ENCODE measurements at places on chromosomes 6 and 20.

- no peak for DNase-seq
Measured at GRCh38 chr20:7087803-7088202, 320.3 kb downstream of the BMP2 start.

DNA sequence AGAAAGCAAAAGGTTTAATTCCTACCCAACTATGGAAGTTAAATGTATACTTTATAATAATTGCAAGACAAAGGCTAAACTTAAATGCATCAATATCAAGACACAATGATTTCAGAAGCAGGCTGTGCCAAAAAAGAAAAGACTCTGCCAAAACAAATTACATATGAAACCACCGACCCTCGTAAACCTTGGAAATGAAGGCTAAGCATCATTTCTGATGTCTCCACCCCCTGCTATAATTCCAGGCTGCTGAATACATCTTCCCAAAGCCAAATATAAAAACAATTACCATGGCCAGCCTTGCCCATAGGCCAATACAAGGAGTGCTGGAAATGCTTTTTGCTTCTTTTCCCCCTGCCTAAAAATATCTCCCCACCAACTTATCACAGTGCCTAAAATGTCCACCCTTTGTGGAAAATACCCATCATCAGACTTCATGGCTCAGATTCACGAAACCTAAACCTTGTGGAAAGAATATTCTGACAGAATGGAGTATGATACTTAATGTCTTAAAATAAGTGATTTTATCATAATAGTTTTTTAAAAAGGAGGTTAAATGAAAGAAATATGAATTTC lies 37.4 kb downstream of the RCAN2 start:
- peak; percentile 20 for DNase-seq

- DNase-seq = peak; percentile 35
Measured at GRCh38 chr20:59999502-59999901, 41.3 kb downstream of the CDH26 start.

- DNase-seq = no peak
Measured at GRCh38 chr20:1860446-1860845, 34.8 kb upstream of the SIRPA start.

- DNase-seq = no peak
Measured at GRCh38 chr20:39013662-39014109, 51.5 kb downstream of the DHX35 start.

- no peak for DNase-seq
Measured at GRCh38 chr6:166036316-166037095, 131.1 kb downstream of the TBXT start.

- no peak for DNase-seq
Measured at GRCh38 chr6:43871933-43872332, 101.9 kb downstream of the VEGFA start.

DNA sequence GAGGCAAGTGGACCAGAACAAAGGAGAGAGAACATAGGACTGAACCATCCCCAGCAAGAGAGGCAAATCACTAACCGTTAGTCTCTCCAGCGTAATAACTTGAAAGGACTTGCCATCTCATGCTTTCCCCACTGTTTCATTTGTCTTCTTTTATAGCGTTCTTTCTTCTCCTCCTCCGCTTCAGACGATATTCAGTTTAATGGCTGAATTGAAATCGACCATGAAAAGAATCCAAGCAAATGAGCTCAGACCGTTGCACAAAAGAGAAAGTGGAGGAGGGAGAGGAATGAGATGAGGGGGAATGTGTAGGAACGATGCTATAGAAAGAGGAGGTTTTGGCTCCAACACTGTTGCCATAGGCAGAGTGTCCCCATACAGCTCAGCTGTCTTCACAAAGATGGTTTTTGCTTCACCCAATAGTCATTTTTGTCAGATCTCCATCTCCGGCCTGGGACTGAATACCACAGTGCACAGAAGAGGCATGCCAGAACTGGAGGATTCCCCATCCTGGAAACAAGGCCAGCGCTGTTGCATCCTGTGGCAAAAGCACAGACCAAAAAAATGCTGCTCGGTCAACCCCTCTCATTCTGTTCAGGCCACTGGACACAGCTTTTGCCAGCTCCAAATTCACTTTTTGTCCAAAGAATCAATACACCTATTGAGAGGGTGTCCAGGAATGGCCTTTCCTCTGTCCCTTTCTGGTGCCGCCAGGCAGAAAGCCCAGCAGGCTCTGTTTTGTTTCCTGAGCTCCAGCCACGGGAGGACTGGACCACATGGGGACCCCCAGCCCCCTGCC lies 176.1 kb downstream of the ID4 start:
- DNase-seq = no peak

DNA sequence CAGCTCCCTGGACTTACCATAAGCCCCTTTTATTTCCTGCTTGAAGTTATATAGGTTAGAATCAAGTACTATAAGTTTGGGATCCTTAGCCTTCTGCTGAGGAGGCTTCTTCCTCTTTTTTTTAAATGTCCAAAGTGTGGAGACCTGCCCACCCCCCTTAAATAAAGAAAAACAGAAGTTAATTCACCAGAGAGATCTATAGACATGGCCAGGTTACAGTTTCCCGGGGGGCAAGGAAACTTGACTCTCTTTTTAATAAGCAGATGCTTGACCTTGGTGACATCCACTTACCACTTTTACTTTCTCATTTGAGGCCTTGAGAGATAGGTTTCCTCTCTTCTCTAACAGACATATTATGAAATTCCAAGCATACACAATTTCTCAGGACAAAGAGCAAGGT lies 88.3 kb downstream of the BMP2 start:
- DNase-seq = no peak

GRCh38 chr6:41687501-41688175 lies 47.8 kb downstream of the TFEB start:
- DNase-seq = no peak

GRCh38 chr6:22062807-22063408 lies 233.9 kb downstream of the PRL start:
- DNase-seq = peak; percentile 83

GRCh38 chr6:127796713-127797112 lies 104.1 kb downstream of the THEMIS start:
- DNase-seq = no peak

- no peak for DNase-seq
Measured at GRCh38 chr6:313917-314316, 21.6 kb downstream of the DUSP22 start.

DNA sequence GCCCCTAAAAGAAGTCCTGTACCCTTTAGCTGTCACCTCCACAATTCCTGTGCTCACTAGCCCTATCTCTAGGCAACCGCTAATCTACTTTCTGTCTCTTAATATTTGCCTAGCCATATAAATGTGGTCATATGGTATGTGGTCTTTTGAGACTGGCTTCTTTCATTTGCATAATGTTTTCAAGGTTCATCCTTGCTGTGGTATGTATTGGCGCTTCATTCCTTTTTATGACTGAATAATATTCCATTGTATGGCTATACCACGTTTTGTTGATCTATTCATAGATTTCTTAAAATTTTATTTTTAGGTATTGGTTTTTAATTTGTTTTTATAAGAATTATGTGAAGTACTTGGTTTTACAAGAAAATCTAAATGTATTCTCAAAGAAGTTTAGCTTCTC lies 70.0 kb downstream of the MAP3K4 start:
- no peak for DNase-seq

DNA sequence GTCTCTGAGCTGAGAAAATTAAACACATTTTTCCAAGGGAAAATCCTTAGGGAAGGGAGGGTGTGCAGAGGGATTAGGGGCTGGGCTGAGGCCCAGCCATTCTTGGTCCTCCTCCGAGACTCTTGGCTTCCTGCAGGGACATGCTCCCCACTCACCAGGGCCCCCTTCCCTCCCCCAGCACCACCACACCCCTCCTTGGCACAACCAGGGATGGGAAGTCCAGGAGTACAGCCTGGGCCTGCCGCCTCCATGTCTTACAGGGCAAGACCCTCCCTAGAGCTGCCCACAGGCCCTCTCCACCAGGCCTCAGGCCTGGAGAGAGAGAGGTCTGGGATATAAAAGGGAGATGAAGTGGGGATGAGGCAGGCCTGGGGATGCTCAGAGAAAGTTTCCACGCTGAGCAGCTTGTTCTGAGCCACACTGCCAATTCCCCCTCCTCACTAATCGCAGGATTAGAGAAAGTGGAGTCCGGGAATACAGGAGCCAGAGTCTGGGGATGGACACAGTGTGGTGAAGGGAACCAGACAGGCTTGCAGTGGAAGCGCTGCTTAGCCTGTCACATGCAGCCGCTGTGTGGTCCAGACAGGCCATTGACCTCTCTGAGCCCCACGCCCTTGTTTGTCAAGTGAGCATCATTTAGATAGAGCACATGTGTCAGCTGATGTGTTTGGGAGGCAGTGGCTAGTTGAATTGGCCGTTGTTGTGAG lies 105.5 kb downstream of the MRPL14 start:
- no peak for DNase-seq

DNA sequence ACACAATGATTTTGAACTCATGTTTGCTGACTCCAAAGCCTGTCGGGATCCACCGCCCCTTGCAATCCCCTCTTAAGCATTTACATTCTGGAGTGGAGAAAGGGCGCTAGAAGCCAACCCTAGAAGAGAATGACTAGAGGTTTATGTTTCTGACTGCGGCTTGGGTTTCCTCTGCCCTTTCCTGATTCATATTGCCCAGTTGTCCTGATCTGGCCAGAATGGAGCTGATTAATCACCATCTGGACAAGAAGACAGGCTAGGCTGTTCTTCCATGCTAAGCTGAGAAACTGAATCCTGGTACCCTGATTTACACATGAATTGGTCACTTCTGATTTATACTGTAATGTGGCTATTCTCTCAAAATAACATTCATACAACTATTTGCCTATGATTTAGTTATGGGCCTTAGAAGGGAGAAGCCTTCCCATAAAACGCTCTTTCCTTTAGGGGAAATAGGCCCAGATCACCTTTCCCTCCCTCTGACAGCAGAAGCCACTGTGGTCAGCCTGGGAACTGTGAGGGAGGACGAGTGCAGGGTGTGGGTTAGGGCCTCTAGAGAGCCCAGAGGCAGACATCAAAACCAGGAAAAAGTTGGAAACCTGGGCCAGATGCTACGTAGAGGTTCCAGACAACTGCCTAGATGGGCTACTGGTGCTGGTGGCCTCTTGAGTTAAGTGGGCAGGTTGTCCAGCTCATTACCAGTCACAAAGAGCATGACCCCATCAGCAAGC lies 199.2 kb upstream of the PRDM1 start:
- no peak for DNase-seq

DNA sequence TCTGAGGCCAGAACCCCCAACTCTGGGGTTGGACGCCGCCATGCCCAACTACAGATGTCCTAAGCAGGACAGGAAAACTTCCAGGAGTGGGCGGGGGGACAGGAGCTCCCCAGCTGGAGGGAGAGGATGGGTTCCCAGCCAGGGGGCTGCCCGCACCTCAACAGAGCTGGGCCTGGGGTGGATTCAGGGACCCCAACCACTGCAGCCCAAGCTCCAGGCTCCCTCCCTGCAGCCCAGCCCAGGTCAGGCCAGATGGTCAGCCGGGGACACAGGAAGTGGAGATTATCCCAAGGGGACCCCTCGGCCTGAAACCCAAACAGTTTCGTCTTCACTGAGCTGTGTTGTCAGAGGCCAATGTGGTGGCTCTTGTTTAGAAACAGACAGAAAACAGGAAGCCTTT lies 9.4 kb downstream of the LAMA5 start:
- no peak for DNase-seq

DNA sequence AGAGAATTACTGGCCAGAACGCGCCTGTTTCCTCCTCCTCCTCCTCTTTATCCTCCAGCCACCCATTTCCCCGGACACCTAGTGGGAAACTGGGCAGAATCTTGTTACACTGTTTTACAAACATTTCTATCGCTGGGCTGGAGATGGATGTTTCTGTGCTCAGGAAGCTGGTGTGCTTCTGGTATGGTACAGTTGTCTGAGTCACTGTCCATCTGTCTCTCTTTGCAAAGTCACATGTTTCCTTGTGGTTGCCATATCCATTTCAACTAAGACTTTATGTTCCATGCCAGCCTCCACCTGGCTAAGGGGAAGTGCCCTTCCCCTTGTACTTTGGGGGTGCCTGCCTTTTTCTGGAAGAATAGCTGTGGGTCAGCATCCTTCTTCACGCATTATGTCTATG lies 52.9 kb upstream of the SLC22A16 start:
- no peak for DNase-seq

- no peak for DNase-seq
Measured at GRCh38 chr6:100475554-100476320, 11.0 kb upstream of the SIM1 start.

- DNase-seq = peak; percentile 92
Measured at GRCh38 chr6:110682460-110682853, 132.8 kb downstream of the CDK19 start.

DNA sequence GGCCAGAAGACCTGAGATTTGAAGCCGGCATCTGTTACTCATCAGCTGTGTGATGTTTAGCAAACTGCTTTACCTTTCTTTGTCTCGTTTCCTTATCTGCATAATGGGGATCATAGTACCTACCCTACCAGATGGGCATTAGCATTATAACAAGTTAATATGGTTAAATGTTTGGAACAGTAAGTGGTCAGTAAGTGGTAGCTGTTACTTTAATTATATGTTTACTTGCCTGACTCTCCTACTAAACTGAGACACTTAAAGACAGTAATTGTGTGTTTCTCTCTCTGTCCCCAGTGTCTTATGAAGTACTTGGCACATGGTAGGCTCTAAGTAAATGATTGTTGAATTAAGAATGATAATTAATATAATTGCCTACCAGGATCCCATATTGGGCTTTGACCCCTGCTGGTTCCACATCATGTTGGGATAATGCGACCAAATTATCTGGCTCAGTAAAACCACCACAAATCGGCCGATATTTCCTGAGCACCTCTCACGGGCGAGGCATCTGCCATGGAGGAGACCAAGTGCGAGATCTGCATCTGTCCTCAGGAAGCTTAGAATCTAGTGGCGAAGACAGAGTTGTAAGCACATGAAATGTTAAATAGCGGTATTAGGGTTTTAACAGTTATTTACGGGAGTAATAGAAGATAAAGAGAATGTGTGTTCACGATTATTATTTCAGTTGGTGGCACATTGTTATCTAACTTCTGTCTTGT lies 31.4 kb downstream of the PTK7 start:
- DNase-seq = no peak

- DNase-seq = peak; percentile 73
Measured at GRCh38 chr20:56628873-56629463, at the start of gene TFAP2C. TFAP2C (plus strand) TSS chr20:56629306; CDS start chr20:56629545, 239 bp downstream.

GRCh38 chr20:10584371-10584770 lies 89.4 kb downstream of the JAG1 start:
- no peak for DNase-seq

DNA sequence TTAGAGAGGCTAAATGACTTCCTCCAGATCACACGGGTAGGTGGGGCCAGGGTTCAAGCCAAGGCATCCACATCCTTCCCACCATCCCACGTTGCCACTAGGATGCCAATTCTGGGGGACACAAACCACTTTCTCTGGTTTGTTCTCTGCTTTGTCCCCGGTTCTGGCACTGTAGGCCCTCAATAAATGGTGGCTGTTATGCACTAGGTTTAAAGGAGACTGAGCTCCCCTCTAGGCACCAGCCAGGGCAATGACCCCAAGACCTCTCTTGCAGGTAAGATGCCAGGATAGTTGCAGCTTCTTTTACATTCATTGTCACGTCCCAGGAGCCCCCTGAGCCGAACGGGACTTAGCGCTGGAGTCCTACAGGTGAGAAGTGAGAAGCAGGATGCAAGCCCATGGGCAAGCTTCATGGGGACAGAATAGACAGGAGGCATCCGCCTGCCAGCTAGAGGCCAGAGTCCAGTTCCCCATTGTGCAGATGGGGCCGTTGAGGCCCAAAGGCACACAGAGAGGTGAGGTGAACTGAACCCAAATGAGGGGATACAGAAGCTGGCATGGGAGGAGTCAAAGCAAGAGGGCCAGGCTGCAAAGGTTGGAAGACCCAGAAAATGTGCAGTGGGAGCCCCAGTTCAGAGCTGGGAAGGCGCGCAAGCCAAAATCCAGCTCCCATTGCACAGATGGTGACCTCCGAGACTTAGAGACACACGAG lies 677 bp downstream of the PXMP4 start:
- DNase-seq = peak; percentile 60

- DNase-seq = peak; percentile 62
Measured at GRCh38 chr6:22146931-22147701, 149.7 kb downstream of the PRL start.

All from activated CD4-positive, alpha-beta T cell treated with anti-CD3 and anti-CD28 coated beads, Interleukin-2, amount 10 ng/mL, durations not matched to agents 24 days and 14 days (primary cell).